ENCODE measurements at places on chromosomes 5 and 9.

DNA sequence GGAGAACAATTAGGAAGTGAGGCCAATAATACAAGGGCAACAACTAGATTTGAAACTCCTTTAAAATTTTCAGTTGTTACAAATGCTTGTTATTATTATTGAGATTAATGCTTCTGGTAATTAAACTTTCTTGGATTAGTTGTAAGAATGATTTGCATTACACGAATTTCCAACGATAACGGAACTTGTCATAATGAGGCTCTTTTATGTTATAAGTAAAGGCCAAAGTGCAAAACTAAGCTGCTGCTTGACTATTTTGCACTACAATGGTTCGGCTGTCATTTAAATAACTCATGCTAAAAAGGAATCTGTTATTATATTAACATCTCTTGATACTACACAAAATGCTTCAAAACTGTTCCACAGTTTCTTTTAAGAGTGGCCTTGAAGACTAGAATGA, 1007.1 kb downstream of the PTPRD start:
- DNase-seq, result no peak

- no peak for DNase-seq
Observed at GRCh38 chr9:133468777-133469421, 9.1 kb downstream of the CACFD1 start.

GRCh38 chr9:120935383-120935857, 8.8 kb upstream of the TRAF1 start:
- DNase-seq, result peak; percentile 80

DNA sequence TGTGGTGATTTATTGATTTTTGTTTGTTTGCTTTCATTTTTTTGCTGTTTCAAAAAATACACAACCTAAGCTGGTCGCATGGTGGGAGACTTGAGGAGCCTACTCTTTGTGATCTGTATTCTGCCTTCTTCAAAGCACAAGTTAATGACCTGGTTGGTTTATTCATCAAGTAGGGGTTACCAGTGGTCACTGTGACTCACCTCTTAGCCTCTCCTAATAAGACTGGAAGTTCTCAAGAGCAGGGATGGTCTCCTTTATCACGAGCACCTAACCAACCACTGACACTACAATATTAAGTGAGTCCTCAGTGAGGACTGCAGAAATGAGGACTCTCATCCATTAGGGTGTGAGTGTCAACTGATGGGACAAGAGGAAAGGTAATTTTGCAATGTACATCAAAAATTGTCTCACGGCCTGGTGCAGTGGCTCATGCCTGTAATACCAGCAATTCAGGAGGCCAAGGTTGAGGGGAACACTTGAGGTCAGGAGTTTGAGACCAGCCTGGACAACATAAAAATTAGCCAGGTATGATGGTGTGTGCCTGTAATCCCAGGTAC, 13.6 kb upstream of the MTMR12 start:
- DNase-seq, result peak; percentile 53

- peak; percentile 31 for DNase-seq
Observed at GRCh38 chr5:80399526-80400239, 8.2 kb upstream of the ZFYVE16 start.

DNA sequence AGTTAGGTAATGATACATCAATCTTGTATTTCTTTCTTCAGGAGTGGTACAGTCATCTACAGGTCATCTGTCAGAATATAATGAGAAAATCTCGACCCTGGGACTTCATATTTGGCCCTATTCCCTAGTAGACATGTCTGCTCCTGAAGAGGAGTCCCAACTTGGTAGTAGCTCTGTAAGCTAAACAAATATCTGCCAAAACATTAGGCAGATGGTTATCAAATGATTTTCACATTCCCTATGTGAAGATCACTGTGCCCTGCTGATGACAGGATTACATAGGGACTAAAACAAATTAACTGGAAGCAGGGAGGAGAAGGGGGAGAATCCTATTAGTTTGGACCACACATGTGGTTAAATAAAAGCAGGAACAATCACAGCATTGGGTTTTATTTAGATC, 138.6 kb upstream of the NFIB start:
- DNase-seq, result no peak

GRCh38 chr5:164722702-164723101, 1217.3 kb downstream of the MAT2B start:
- DNase-seq, result no peak

DNA sequence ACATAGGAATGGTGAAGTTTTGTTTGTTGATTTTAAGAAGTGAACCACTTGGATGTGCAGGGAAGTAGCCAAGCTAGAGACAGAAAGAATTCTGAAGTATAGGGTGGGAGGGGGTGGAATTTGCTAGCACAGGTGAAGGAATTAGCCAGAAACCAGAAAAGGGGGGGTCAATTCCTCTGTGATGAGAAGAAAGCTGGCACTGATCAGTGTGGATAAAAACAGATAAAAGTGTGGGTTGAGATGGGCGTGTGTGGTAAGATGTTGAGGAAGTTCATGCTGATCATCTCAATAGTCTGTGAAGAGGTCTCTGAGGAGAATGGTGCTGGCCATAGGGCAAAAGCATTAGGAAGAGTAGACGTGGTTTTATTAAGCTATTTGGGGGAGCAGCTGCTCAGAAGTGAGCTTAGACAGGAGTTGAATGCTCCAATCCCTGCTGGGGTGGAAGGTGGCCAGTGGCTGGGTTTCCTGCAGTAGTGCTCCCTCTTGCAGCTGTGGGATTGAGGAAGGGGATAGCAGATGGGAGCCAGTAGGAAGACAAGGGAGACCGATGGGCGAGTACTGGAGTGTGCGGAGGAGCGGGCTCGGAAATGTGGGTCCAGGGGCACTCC, 88.7 kb upstream of the ELL2 start:
- DNase-seq, result no peak

GRCh38 chr5:148626986-148627385, 27.3 kb downstream of the HTR4 start:
- no peak for DNase-seq

- no peak for DNase-seq
Observed at GRCh38 chr5:127867022-127867783, 164.0 kb downstream of the CCDC192 start.

DNA sequence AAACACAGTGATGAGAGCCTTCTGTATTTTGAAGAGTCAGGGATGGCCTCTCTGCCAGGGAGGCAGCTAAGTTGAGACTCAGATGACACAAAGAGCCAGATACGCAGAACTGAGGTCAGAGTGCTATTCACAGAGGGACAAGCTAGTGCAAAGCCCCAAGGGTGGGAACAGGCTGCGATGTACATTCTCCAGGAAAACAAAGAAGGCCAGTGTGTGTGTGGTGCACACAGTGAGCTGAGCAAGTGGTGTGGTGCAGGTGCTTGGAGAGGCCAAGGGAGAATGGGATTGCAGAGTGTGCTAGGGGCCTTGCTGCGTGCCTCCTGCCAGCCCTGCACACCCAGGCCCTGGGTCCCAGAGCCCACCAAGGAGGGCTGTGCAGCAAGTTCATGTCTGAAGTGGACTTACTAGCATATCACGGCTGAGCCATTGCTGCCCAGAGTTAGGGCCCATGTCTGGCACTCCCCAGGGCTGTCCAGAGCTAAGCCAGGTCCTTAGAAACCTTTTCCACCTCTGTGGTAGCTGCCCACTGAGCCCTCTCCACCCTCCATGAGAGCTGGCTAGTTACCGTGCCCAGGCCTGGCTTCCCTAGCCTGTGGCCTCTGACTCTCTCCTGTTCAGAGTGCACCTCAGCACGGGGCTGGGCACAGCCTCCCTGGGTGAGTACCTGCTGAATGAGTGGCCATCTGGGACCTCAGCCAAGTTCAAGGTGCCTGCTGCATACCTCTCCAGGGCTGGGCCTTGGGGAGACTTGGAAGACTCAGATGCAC, 9.3 kb downstream of the SLC25A48 start:
- no peak for DNase-seq

GRCh38 chr9:16328349-16328748, 542.1 kb downstream of the BNC2 start:
- DNase-seq, result peak; percentile 82

GRCh38 chr9:10146517-10147331, 466.1 kb downstream of the PTPRD start:
- DNase-seq, result no peak

GRCh38 chr5:135880278-135880677, 15.4 kb downstream of the IL9 start:
- DNase-seq, result no peak

DNA sequence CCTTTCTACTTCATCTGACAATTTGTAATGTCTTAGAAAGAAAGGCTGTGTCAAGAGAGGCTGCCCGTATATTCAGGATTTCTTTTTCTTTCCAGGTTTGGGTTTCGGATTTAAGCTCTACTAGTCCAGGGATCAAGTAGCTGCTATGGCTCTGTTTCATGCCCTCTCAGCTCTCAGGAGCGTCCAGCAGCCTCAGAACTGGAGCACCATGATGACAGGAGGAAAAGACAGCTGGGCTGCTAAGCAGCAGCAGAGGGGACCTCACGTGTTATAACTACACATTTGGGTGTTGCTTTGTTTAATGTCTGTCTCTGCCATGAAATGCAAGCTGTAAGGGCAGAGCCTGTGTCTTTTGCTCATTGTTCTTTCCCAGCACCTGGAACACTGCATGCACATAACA, 28.5 kb downstream of the TBC1D2 start:
- DNase-seq, result no peak

GRCh38 chr5:148491793-148492184, 108.0 kb downstream of the FBXO38 start:
- DNase-seq, result no peak

- DNase-seq, result no peak
Observed at GRCh38 chr9:137365552-137366444, 57.2 kb downstream of the EXD3 start.

GRCh38 chr5:142806841-142807267, 36.7 kb downstream of the ARHGAP26 start:
- peak; percentile 24 for DNase-seq

GRCh38 chr9:69192214-69192613, 18.1 kb downstream of the TJP2 start:
- DNase-seq, result no peak

- DNase-seq, result no peak
Observed at GRCh38 chr5:181024245-181025064, 15.6 kb upstream of the BTNL9 start.

- no peak for DNase-seq
Observed at GRCh38 chr9:34179213-34180136, 632 bp downstream of the UBAP1 start.

GRCh38 chr5:15821506-15821905, 321.5 kb downstream of the FBXL7 start:
- peak; percentile 64 for DNase-seq

DNA sequence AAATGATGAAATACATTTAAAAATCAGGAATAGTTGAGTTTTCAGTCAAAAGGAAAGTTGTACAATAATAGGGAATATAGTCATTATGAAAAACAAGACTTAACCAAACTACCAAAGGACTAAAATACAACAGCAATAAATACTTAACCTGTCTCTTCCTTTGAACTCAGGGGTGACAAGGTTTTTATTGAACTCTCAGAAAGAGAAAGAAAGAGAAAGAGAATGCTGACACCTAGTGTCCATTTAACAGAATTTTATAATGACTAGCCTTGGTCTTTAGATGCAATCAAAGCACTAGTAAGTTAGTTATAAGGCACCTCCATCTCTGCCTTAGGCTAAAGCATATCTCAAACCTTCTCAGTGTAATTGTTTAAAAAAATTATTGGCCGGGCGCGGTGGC, 47.5 kb downstream of the UIMC1 start:
- peak; percentile 8 for DNase-seq

DNA sequence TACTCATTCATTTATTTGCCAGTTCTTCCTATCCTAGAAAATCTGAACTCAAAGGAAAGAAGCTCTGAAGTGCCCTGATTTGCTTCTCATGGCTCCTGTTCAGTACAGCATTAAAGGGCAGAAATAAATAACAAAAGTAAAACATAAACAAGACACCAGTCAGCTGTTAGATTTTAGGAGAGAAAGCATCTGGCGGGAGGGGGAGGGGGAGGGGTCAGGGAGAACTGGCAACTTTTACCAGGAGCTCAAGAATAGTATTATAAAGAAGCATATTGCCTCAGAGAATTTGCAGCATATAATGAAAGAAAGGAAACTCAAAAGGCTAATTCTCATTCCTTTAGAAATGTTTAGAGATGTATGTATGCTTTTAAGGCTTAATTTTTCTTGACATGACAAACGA, 68.1 kb downstream of the SEMA6A start:
- DNase-seq, result no peak

DNA sequence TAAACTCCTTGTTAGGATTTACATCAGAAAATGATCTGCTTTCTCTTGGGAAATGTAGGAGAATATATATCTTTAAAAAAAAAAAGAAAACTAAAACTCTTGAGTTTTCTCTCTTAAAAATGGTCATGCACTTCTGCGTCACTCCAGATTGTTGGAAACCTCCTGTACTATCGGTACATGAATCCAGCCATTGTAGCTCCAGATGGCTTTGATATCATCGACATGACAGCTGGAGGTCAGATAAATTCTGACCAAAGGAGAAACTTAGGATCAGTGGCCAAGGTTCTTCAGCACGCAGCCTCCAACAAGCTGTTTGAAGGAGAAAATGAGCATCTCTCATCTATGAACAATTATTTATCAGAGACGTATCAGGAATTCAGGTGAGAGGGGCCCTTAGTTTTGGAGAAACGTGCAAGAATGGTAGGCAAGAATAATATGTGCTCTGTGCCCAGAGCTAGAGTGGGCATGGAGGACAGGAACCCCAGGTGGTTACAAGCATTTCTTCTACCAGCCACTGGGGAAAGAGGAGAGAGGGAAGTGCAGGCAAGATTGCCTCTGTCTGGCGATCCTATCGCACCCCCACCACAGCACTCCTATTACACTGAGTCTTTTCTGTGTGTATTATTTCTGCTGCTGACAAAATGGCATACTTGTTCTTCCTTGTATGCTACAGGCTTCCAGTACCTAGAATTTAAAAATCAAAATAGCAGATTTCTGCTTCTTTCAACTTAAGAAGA, 41.4 kb upstream of the F2R start:
- no peak for DNase-seq

DNA sequence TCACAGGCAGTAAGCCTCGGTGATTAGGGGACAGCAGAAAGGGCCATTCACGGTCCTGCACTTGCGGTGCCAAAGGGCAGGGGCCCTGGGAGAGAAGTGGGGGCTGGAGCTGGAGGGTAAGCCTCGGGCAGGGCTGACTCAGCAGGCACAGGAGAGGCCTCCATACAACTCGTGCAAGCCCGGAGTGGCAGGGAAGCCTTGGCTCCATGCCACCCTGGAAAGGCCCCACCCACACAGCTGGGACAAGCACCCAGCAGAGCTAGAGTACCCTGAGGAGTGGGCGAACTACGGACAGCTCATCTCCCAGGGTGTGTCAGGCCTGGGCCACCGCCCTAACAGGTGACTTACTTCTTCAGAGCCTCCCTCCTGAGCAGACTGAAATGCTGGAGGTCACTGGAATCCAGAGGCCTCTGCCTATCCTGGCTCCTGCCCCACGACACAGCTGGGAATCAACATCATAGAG, 5.6 kb upstream of the CAMK2A start:
- peak; percentile 63 for DNase-seq

GRCh38 chr9:101114317-101114716, 85.8 kb downstream of the PLPPR1 start:
- DNase-seq, result no peak

DNA sequence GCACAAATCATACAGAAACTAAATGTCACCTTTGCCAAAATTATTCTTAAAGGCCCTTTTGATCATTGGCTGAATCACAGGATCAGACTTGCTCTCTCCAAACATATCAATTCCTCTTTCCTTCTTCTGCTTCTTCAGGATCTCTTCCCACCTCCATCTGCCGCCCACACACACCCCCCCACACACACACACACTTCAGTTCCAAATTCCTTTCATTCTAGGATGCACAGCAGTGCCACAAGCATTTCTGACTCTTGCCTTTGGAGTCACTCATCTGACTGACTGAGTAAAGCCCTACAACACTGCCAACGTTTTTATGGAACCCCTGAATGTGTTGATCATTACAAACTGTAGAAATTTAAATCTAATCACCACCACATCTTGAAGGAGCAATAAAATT, 22.9 kb downstream of the DNAH5 start:
- DNase-seq, result peak; percentile 61

GRCh38 chr9:124320062-124320973, 62.6 kb downstream of the NEK6 start:
- DNase-seq, result no peak
